ENCODE measurements at places on chromosomes 2 and 18. TPM values are rescaled to one million over a fixed set of nuclear protein-coding genes. Genes with fewer than 3 reads are reported as not detected.

The HOXD4 gene
- not detected for total RNA-seq

The RAPH1 gene
- total RNA-seq: 2.4 TPM

The ST8SIA5 gene
- total RNA-seq: 0.32 TPM

The TUBB8B gene
- total RNA-seq: not detected

The ABI2 gene
- total RNA-seq: 34.0 TPM

The RUFY4 gene
- total RNA-seq: 3.3 TPM

The SCYGR4 gene
- not detected for total RNA-seq

The COL6A3 gene
- total RNA-seq: 1.4 TPM

The KHK gene
- total RNA-seq: 14.3 TPM

The CAVIN2 gene
- total RNA-seq: not detected

The LYPD6 gene
- not detected for total RNA-seq

The SPEG gene
- 0.39 TPM for total RNA-seq

The IL1R1 gene
- 0.22 TPM for total RNA-seq

The ERFE gene
- total RNA-seq: not detected

The SP140L gene
- total RNA-seq: 114 TPM

The UGT1A8 gene
- not detected for total RNA-seq

The LDLRAD4 gene
- total RNA-seq: 23.7 TPM

The FSHR gene
- not detected for total RNA-seq

The SCN2A gene
- total RNA-seq: not detected

The PPIG gene
- total RNA-seq: 52.3 TPM

The PTPRM gene
- 8.2 TPM for total RNA-seq

The DCDC2C gene
- total RNA-seq: not detected

The ANKRD36 gene
- 66.1 TPM for total RNA-seq

The COL3A1 gene
- not detected for total RNA-seq

The TUBA3D gene
- total RNA-seq: not detected

The KCNG2 gene
- total RNA-seq: not detected

The SPHKAP gene
- total RNA-seq: not detected

The HRH4 gene
- total RNA-seq: 0.17 TPM

The NT5DC4 gene
- not detected for total RNA-seq

The PAX8 gene
- 0.66 TPM for total RNA-seq

The ABCG8 gene
- not detected for total RNA-seq

The MALL gene
- total RNA-seq: not detected

The HOXD10 gene
- not detected for total RNA-seq

The IHH gene
- total RNA-seq: 0.17 TPM

The ITPRIPL1 gene
- 40.4 TPM for total RNA-seq

The SLC39A10 gene
- 56.0 TPM for total RNA-seq

The FAM136A gene
- 44.1 TPM for total RNA-seq

The WDR43 gene
- 92.5 TPM for total RNA-seq

The CD8B gene
- 2.8 TPM for total RNA-seq

The FIGN gene
- total RNA-seq: not detected

The COL4A3 gene
- not detected for total RNA-seq

The MAPK4 gene
- total RNA-seq: not detected

The SFTPB gene
- not detected for total RNA-seq

The MC4R gene
- not detected for total RNA-seq

The CFC1B gene
- total RNA-seq: not detected
